ENCODE measurements at places on chromosomes 6 and 20.

DNA sequence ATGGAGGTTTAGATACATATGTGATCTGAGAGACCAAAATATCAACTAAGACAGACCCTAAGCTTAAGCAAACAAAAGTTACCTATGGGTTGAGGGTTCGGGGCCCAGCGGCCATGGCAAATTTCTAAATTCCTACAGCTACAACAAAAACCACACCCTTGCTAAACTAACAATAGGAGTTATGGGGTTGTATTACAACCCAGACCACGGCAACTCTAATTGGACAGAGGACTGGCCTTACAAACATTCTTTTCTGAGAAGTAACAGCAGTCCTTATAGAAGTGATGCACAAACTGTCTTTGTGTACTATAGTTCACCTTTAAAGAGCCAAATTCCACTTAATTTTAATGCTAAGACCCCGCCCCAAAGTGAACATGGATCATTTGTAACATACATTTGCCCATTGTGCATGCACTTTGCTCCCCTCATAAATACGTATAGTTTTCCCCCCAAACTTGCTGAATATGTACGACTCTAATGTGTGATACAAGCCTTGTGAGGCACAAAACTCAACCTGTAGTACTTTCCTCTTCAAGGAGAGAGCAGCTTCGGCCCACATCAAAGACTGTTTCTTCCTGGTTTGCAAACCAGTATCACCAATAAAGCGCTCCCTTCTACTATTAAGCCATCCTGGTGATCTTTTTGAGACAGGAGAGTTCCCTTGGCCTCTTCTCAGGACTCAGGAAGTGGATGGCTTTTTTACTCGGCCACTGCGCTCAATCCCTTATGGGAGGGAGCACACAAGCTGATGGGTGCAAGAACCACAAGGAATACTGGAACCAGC lies 25.6 kb upstream of the MBOAT1 start:
- no peak for DNase-seq

GRCh38 chr6:102717252-102717651 lies 1323.7 kb downstream of the GRIK2 start:
- DNase-seq, result no peak

DNA sequence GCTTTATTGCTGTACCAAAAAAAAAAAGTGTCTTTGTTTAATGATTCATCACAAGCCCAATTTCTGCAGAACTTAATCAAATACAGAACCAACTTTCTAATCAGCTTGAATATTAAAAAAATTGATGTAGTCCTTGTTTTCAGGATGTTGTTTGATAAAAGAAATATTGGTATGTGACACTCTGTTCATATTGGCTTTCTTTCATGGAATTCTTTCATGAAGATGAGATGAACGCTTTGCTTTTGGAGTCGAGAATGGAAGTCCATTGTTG lies 184.3 kb downstream of the ZNF217 start:
- no peak for DNase-seq

GRCh38 chr6:109456710-109457561 lies 1.4 kb upstream of the MICAL1 start:
- no peak for DNase-seq

All from activated CD4-positive, CD25-positive, alpha-beta regulatory T cell (primary cell).